ENCODE measurements at places on chromosomes 1 and 21.

DNA sequence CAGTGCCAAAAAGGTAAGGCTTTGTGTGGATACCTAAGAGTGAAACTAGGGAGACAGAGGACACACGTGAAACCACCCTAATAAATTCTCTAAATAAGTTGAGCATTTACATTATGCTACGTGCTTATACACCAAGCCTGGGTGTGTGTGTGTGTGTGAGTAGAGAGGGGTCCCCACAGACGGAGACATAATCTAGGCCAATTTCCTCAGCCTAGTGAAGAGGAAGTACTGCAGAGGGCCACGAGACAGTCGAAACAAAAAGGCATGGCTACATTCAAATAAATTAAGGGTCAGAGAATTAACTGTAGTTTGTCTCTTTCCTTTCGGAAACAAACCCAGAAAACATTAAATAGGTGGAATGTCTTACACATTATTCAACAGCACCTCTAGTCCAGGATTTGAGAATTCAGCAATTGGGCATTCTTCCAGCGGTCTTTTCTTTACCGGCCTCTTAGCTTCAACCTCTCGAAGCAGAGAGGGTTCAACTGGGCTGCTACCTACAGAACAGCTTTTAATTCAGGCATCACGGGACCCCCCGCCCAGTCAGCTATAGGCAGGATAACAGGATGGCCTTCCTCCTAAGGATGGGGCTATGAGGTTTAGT is 75.0 kb downstream of the DESI2 start:
- DNase-seq, result no peak

- no peak for DNase-seq
Observed at GRCh38 chr1:109629372-109630030, 9.9 kb downstream of the AMPD2 start.

- peak; percentile 12 for DNase-seq
Observed at GRCh38 chr1:64505944-64506655, 36.2 kb downstream of the CACHD1 start.

GRCh38 chr1:67137307-67137753 is 2.6 kb upstream of the C1orf141 start:
- no peak for DNase-seq

- DNase-seq, result no peak
Observed at GRCh38 chr1:17615157-17615556, 75.7 kb downstream of the ARHGEF10L start.

DNA sequence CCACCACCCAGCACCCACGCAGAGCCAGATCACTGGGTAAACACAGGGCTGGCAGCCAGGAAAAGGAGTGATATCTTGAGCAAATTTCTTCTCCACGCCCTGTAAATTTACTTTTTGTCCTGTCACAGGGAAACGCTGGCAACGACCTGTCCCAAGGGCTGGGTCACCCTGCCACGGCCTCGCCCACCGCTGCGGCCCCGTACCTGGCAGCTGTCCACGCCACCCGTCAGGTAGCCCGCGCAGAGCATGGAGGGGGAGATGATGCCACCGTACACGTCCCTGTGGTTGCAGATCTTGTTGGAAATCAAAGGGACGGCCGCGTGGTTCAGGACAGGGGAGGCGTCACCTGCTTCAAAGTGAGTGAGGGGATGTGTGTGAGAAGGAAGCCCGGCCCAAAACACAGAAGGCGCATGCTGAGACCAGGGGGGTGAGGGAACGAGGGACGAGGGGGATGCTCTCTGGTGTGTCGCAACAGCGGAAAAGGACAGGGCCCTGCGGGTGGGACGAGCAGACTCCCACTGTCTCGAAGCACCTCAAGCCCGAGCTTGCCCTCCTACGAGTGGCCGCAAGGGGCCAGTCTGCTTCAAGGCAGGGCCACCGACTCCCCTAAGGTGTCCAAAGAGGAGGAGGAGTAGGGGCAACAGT is 10.1 kb upstream of the TFF1 start:
- no peak for DNase-seq

GRCh38 chr1:156912861-156913808 is 7.3 kb upstream of the LRRC71 start:
- no peak for DNase-seq

- DNase-seq, result no peak
Observed at GRCh38 chr1:238916828-238917227, 469.5 kb upstream of the CHRM3 start.

GRCh38 chr1:228268881-228269265 is 61.0 kb downstream of the OBSCN start:
- no peak for DNase-seq

DNA sequence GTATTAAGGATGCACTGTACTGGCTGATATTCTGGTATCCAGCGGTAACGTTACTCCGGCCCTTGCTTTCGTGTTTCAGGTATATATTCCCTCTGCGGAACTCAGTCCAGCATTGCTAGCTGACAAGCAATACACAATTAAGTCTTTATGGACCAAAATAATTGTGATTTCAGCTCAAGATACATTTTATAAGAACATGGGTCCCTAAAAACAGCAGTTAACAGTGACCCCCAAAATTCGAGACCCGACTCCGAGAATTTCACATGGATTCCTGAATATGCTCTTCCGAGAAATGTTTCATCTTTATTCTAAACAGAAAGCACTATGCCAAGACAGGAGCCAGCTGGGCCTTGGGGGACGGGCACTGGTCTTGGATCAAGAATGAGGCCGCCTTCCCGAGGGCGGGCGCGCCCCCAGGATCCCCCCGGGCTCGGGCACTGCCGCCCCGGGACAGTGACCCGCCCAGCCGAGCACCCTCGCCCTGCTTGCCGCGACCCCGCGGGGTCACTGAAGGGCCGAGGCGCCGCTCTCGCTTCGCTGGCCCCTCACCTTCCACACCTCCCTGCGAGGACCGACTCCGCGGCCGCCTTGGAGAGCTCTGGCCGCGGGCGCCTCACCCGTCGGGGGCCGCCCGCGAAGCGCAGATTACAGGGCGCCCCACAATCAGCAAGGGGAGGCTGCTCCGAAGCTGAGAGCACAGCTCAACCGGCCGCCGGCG is 610 bp downstream of the SCYL3 start:
- DNase-seq, result no peak
